ENCODE measurements at places on chromosomes 11 and 22.

- no peak for DNase-seq
These were observed 1128.2 kb downstream of the BRD1 start for GRCh38 chr22:48699511-48699910.

GRCh38 chr11:13280777-13281176, 3.2 kb downstream of the BMAL1 start:
- DNase-seq, result no peak

DNA sequence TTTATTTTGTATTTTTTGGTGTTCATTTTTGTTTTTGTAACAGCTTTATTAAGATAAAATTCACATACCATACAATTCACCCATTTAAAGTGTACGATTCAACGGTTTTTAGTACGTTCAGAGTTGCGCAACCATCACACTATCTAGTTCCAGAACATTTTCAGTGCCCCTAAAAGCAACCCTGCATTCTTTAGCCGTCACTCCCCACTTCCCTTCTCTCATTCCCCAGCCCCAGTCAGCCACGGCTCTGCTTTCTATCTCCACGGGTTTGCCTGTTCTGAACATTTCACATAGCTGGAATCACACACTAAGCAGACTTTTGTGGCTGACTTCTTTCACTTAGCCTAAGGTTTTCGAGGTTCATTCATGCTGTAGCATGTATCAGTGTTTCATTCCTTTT, 9.6 kb upstream of the KCNQ1OT1 start:
- DNase-seq, result no peak

GRCh38 chr11:128725630-128726319, 31.9 kb downstream of the FLI1 start:
- peak; percentile 77 for DNase-seq

- no peak for DNase-seq
These were observed 143.3 kb upstream of the THY1 start for GRCh38 chr11:119566319-119566718.

DNA sequence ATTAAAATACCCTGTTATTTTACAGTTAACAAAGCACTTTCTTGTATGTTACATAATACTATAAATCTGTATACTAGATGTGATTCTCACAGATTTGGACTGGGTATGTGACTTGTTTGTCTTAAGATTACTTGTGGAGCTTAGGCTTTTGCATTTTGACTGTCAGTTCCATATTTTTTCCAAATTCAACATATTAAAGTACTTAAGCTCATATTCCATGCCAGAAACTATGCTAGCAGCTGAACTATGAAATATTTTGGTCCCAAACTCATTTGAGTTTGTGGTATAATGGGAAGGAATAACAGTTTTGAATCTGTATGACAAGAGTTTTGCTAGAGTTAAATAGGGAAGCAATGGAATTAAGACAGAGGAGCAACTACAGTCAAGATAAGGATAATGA, 841.4 kb downstream of the JRKL start:
- no peak for DNase-seq

DNA sequence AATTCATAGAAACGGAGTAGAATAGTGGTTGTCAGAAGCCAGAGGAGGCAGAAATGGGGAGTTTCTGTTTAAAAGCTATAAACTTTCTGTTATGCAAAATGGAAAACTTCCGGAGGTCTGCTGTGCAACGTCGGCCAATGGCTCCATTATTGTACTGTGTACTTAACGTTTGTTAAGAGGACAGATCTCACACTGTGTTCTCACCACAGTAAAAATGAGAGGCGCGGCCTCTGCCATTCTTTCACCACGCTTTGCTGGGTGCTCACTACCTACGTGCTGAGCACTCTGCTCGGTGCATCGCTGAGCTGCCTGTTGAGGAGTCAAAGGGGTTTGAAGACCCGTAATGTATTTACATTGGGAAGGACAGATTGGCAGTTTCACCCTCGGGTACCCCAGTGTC, 218.8 kb upstream of the B3GAT1 start:
- DNase-seq, result no peak

DNA sequence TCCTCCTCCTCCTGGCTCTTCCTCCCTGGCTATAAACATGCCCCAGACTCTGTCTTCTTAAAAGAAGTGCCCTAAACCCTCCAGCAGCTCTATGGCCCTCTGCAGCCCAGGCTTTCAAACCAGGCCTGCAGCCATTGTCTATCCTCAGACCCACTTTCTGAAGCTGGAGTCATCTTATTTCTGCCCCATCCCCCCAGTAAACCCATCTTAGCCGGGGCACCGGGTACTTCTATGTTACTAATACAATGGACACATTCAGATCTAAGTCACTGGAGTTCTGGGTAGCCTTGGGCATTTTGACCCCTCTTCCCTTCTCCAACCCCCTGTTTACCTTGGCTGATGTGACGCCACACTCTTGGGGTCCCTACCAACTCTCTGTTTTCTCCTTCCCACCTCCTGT, 29.7 kb upstream of the CACNG2 start:
- no peak for DNase-seq

DNA sequence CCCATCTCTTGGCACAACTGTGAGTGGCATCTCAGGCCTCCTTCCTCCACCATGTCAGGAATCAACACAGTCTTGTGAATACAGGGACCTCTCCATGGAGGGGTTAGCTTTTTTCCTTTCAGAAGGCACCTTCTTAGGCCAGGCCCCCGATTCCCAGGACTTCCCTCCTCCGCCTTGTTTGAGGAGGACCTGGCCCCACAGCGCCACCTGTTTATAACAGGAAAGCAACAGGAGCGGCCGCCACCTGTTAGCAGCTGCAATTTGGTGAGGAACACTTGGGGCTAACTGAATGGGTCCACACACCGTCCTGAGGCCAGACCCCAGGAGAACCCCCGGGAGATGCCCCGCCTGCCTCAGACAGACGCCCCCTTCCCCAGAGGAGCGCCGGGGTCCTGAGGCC, 3.8 kb upstream of the PKP3 start:
- DNase-seq, result no peak

DNA sequence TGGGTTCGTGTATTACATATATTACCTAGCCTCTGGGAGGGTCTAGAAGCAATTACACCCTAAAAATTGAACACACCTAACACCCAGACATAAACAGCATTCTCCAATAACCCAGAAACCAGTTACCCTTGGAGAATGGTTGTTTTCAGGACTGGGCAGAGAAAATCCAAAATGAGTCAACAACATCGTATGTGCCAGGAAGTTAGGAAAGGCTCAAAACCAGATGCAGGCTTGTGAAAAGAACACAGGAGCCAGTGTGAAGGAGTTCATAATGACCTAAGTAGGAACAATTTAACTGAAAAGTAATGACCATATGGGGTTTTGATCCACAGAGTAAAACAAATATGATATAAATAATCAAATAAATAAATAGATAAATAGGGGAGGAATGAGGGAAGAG, 5.1 kb upstream of the CLPB start:
- no peak for DNase-seq

DNA sequence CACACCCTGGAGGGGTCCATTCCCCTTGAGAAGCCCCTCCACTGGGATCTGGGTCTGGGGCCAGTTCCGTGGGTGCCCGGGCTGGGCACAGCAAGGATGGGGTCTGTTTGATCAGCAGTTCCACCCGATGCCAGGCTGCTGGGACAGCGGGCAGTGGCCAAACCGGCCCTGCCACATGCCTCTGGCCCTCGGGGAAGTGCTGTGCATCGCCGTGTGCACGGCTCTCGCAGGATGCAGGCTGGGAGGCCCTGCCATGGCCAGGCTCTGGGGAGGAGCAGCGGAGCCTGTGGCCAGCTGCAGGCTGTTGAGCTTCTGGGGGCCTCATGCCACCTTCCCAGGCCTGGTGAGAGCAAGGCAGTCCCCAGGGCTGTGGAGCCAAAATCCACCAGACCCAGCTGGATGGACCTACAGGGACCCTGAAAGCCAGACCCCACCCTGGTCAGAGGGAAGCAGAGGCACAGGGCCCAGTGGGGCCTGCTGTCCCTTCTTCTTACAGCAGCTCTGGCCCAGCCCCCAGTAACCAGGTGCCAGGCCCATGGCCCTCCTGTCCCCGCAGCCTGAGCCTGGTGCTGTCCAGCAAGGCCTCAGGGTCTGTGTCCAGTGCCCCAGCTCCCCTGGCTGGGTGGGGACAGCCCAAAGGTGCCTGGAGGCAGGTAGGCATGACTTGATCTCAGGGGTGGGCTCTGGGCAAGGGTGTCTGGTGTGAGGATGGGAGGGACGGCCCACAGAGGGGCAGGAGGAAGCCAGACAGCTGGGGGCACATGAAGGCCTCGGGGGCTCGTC, 57.3 kb downstream of the WNT7B start:
- DNase-seq, result no peak

DNA sequence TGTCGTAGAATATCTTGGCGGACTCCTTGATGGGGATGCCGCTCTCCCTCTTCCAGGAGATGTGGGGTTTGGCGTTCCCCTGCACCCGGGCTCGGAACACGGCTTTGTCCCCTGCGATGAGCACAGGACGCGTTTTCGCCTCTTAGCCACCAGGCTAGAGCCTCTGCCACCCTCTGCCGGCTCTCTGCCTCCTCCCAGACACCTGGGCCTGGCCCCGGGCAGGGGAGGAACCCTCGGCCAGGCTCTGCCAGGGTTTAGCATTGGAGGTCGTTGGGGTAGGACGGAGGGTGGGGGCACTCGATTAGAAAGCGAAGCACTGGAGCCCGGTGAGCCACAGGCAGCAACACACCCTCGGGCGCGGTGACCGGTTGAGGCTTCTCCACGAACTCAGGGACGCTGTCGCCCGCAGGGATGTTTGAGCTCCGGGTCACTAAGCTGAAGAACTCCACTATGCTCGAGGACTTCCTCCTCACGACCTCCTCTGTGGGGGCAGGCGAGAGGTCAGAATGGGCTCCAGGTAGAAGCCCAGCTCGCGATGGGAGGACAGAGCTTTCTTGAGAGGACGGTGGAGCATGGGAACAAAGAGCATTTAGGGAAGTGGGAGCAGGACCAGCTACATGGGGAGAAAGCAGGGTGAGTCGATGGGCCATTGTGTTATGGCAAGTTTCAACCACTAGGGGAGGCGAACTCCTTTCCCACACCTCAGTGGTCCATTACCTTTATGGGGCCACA, 4.3 kb downstream of the IGSF22 start:
- peak; percentile 52 for DNase-seq

GRCh38 chr11:103871923-103872551, 164.4 kb upstream of the DDI1 start:
- no peak for DNase-seq

- DNase-seq, result no peak
These were observed 25.9 kb upstream of the TP53I11 start for GRCh38 chr11:44976576-44976975.

GRCh38 chr11:12388173-12388572, 10.8 kb downstream of the PARVA start:
- DNase-seq, result no peak

DNA sequence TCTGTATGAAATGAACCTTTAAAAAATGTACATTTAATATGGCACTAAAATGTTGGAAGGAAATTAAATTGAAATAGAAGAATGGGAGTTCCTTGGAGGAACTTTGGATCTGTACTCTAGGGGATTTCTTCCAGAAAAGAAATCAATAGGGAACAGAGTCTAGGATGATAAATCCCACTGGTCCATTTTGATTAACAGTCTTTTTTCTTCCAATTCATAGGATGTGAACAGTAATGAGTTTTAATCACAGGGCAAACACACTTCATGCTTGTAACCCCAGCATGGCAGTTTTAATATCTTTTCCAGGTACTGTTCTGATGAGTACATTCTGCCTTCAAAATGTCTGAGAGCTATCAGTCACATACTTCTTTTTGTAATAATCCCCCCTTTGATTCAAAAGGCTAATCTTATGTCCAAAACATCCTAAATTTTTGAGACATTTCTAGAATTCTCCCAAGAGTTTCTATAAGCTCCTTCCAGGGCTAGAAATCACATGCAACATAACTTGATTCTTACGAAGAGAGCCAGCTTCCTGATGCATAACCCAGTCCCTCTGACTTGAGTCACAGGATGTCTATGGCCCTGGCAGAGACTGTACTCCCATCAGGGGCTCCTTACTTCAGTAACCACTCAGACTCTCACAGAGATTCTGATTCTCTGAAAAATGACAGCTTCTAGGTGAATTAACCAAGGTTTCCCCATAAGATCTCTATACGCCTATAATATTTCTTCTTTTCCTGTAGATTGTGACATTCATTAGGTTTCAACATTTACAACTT, 112.9 kb downstream of the SLC36A4 start:
- DNase-seq, result no peak

- DNase-seq, result peak; percentile 32
These were observed 56.2 kb upstream of the SC5D start for GRCh38 chr11:121236115-121237001.

GRCh38 chr11:55806248-55806647, 4.9 kb upstream of the OR5L1 start:
- no peak for DNase-seq

DNA sequence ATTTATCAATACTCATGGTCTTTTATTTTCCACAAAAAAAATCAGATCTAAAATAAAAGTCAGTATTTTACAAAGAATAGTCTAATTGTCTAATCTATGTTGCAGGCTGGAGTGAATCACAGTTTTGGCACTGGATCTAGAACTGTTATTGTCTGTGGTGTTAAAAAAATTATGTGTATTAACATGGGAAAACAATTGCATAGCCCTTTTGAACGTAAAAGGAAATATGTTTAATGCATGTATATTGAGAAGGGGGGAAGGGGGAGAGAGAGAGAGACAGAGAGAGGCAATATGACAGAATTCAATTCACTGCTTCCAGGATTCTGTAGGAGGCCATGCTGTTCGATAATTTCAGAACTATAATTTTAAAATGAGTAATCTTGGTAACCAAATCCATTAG, 324.9 kb upstream of the CCDC90B start:
- DNase-seq, result no peak

DNA sequence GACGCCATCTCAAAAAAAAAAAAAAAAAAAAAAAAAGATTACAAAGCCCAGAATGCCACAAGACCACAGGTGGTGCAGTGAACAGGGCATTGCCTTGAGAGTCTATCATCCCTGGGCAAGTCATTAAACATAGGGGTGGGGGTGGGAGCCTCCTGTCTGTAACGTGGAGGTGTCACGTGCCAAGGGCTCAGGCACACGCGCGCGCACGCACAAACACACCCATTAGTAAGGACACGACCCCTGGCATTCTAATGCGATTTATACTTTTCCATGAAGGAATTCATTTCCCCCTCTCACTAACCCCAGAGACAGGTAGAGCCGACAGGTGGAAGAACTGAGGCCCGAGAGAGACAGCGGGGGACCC, 5.8 kb upstream of the GCAT start:
- no peak for DNase-seq

DNA sequence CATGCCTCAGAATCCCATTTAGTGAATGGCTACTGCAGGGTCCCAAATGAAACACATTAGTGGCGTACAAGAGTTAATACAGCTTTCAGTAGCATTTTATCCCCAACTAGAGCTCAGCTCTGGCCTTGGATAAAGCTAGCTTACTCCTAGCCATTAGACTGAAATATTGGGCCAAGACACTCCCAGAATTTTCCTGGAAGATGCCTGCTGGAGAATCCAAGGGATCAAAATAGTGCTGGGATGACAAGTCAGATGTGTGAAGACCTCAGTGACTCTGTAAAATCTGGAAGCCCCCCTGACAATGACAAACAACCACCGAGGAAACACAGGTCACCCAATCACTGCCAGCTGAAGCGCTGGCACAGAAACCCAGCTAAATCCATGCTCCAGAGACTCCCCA, 303.1 kb upstream of the SORL1-AS1 start:
- no peak for DNase-seq

Data from GM06990 (cell line).